ENCODE measurements at places on chromosomes 5 and 9.

- DNase-seq = no peak
Observed at GRCh38 chr5:79872291-79872690, 118.8 kb downstream of the MTX3 start.

- no peak for DNase-seq
Observed at GRCh38 chr9:137380606-137381005, 42.4 kb downstream of the EXD3 start.

GRCh38 chr9:115594557-115594956, 476.6 kb upstream of the TNC start:
- DNase-seq = no peak

GRCh38 chr5:179294891-179295777, 50.1 kb downstream of the ADAMTS2 start:
- no peak for DNase-seq

- no peak for DNase-seq
Observed at GRCh38 chr5:61141801-61142200, 20.5 kb downstream of the SMIM15 start.

DNA sequence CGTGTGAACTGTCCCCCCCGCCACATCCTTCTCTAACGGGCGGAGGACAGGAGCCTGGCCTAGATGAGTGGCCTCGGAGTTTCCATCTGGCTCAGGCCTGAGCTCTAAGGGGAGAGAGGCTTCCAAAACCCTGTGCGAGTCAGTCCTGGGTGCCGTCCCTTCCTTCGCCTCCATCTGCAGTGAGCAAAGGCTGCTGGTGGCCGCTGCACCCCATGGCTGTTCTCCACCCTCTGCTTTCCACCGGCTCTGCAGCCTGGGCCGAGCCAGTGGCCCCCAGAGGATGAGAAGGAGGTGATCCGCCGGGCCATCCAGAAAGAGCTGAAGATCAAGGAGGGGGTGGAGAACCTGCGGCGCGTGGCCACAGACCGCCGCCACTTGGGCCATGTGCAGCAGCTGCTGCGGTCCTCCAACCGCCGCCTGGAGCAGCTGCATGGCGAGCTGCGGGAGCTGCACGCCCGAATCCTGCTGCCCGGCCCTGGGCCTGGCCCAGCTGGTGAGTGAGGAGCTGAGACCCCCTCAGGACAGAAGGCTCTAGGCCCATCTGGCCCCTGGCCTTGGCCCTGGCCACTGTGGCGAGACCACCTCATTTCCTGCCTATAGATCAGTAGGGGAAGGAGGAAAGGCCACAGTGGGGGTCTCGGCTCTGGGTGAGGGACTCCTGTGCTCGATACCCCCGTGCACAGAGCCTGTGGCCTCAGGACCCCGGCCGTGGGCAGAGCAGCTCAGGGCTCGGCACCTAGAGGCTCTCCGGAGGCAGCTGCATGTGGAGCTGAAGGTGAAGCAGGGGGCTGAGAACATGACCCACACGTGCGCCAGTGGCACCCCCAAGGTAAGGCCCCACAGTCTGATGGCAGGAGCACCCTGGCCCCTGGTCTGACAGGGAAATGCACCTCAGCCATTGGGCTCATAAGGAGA, 3.0 kb downstream of the PKN3 start:
- no peak for DNase-seq

GRCh38 chr5:149360272-149360671, 2.4 kb downstream of the PCYOX1L start:
- no peak for DNase-seq

GRCh38 chr5:128537221-128537999, 635 bp downstream of the FBN2 start:
- peak; percentile 55 for DNase-seq

- no peak for DNase-seq
Observed at GRCh38 chr9:114072184-114073140, 5.6 kb downstream of the AMBP start.

GRCh38 chr5:148398698-148399121, 15.0 kb downstream of the FBXO38 start:
- no peak for DNase-seq

GRCh38 chr5:55821731-55822512, 29.2 kb upstream of the IL31RA start:
- DNase-seq = peak; percentile 6

- DNase-seq = no peak
Observed at GRCh38 chr9:130981756-130982137, 27.2 kb upstream of the LAMC3 start.

DNA sequence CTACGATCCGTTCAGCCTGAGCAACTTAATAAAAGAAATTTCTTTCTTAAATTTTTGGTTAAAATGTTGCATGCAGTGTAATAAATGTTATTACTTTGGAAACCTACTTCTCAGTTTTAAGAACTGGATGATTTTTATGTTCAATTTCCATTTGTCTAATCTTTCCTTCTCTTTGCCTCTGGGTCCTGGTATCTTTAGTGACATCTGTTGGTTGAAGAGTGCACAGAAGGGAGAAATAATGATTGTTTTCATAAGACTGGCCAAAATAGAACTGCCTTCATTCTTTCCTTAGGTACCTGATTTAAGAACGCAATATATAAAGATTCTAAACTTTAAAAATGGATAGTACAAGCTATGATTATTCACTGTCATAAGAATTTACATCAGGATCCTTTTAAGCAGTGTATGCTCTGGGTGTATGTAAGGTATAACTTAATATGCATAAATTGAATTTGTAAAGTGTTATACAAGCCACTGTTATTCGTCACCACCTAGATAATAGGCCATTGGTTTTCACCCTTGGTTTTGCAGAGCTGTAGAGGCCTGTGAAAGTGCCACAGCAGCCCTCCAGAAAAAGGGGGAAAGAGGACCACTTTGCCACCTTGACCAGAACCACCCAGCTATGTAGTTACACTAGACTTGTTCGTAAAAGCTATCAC, 82.8 kb upstream of the TLX3 start:
- DNase-seq = no peak

DNA sequence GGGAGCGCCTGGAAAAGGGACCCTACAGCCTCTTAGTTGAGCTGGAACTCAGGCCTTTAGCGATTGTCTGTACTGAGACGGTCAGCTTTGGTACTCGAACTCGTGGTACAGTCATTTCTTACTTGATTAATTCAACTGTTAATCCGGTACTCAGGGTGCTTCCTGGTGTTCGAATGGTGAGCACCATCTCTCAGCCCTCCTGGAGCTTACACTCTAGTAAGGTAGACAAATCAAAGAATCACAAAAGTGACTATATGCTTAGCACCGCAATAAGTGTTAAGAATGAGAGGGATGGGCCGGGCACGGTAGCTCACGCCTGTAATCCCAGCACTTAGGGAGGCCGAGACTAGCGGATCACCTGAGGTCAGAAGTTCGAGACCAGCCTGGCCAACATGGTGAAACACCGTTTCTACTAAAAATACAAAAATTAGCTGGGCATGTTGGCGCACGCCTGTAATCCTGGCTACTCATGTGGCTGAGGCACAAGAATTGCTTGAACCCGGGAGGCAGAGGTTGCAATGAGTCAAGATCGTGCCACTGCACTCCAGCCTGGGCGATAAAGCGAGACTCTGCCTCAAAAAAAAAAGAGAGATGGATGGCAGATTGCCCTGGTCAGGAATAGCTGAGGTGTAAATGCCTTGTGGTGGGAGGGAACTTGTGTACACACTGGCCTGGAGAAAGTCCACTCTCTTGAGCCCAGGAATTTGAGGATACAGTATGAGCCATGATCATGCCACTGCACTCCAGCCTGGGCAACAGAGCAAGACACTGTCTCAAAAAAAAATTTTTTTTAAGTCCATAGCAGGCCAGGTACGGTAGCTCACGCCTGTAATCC, 981 bp downstream of the TCOF1 start:
- DNase-seq = peak; percentile 28

DNA sequence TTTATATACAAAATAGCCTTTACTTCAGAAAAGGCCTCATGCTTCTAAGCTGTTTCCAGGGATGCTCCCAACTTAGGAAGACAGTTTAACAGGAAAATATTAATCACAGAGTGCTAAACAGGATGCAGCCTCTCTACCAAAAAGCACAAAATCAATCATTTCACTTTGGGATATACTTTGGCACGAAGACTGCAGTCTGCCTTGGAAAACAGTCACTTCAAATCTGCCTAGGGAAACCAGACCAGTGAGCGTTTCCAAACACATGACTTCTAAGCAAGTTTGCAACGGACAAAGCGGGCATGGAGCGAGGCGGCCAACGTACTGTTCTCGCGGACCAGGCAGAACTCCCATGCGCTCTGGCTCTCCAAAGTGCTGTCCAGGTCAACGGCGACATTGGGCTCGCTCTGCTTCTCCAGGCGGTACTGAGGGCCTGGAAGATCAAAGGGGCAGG, 201.0 kb downstream of the MAPKAP1 start:
- no peak for DNase-seq

DNA sequence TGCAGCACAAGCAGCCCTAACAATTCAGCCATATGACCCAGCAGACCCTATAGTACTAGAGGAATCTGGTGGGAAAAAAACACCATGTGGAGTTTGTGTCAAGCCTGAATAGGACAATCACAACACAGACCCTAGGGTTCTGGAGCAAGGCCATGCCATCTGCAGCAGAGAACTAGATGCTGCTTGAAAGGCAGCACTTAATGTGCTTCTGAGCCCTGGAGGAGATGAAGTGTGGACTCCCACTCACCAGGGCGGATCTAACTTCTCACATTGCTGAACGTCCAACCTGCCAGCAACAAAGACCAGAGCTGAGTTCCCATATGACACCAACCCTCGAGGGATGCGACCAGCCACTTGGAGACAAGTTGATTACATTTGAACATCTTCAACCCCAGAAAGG, 43.2 kb downstream of the GABBR2 start:
- no peak for DNase-seq

DNA sequence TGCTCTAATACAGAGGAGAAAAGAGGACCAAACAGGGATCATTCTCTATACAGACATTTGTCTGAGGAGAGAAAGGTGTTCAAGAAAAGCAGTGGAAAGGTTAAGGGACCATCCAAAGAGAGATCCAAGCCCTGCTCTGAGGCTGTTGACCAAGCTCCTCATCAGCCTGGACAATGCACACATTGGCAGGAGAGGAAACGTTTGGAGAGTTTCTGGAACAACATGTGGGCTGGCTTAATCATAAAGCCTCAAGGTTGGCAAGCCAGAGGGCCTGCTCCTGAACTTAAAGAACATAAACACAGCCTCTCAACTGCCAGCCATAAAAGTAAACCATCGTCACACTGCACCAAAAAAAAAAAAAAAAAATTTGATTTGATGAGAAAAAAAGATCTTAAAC, 184.4 kb upstream of the SLC12A2 start:
- DNase-seq = no peak

DNA sequence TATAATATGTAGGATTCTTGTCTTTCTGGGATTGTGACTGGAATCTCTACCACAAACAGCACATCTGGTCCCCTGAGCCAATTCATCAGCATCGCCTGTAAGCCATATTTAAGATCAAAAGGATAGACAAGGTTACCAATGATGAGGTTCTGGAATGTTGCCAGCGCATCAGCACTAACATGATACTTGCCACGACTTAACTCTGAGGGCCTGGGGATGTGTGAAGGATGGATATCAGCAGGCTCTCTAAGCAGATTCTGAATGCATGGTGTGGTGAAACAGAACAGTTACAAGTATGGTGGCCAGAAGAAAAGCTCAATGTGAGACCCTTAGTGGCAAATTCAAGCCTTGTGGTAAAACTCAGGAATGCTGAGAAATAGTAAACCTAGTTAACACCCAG, 143.0 kb downstream of the XRCC4 start:
- DNase-seq = peak; percentile 2

GRCh38 chr9:68847765-68848164, 142.7 kb downstream of the PIP5K1B start:
- no peak for DNase-seq

GRCh38 chr9:30172206-30172605, 2212.2 kb upstream of the ACO1 start:
- no peak for DNase-seq

GRCh38 chr5:13957032-13957645, 12.7 kb upstream of the DNAH5 start:
- DNase-seq = peak; percentile 60

DNA sequence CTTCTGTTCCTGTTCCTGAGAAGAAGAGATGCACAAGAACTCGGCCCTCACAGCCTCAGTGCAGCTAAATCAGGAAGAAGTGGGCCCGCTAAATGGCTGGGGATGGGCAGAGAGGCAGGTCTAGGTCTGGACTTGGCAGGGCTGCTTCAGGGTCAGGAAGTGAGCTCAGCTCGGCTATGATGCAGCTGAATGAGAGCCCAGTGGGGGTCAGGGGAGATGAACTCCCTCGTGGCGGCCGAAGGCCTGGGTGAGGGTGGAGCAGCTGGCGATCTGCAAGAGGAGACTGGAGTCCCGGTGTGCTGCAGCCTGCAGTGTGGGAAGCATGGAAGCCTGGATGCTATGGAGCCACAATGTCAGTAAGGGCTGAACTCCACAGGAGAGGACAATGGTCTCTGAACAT, 466.2 kb downstream of the SPOCK1 start:
- no peak for DNase-seq

GRCh38 chr5:32445831-32446614, 1.5 kb upstream of the ZFR start:
- DNase-seq = no peak

DNA sequence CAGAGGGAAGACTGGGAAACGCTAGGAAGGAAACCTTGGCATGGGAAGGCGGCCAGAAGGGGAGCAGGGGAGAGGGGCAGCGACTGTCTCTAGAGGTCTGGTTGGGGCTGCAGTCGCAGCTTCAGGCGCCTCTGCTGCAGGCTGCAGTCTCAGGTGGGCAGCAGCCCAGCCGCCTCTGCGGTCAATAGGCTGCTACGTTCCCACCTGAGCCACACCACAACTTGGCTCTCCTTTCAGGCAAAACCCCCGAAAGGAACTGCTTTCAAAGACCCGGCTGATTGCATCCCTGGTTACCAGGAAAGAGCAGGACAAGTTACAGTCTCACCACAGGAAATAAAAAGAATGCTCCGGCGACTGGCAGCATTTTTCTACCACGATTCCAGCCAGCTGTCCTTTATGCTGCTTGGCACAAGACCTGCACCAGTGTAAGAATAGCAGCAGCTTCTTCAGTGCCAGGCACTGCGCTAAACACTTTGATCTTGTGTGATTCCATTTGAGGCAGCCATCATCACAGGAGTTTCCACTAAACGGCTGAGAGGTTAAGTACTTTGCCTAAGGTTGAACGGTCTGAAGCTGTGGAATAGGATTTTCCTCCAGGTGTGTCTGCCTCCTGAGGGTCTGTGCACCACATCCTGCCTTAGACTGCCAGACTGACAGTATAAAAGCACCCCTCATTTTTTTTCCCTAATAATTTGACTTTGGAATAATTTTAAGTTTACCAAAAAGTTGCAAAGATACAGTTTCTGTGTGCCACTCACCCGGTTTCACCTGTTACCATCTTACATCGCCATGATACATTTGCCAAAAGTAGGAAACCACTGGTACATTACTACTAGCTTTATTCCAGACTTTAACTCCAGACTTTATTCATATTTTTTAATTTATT, 7.5 kb downstream of the RPS14 start:
- DNase-seq = no peak

DNA sequence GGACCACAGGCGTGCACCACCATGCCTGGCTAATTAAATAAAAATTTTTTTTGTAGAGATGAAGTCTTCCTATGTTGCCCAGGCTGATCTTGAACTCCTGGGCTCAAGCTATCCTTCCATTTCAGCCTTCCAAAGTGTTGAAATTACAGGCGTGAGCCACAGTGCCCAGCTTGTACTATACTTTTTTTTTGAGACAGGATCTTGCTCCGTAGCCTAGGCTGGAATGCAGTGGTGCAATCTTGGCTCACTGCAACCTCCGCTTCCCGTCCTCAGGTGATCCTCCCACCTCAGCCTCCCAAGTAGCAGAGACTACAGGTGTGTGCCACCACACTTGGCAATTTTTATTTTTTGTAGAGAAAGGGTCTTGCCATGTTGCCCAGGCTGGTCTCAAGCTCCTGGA, 5.3 kb upstream of the RAD23B start:
- no peak for DNase-seq

GRCh38 chr5:21049901-21050300, 1061.9 kb upstream of the CDH18 start:
- no peak for DNase-seq

Data from EL (cell line).